Cerebellar cortex (tissue), 1 donor: ENCODE measurements at places on chromosomes 4 and X.

DNA sequence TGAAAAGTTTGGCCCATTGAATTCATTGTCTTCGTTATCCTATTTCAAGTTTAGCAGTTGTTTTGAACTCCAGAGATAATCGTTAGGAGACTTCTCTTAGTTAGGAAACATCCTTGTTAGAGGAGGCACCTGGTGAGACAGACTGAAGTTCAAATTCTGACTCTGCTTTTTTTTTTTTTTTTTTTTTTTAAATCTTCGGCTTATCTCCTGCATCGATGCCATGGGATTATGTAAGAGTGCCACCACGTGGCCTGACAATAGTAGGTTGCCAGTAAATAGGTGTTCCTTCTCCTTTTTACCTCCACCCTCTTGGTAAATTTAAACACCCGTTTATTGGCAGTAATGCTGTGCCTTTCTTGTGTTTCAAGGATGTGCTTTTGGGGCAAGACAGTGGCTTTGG lies 149.3 kb downstream of the SOWAHB start:
- DNase-seq: peak; percentile 79

GRCh38 chr4:112515198-112516065 lies 548 bp downstream of the NEUROG2 start:
- no peak for DNase-seq

- DNase-seq: no peak
Measured at GRCh38 chr4:165828928-165829327, 44.1 kb upstream of the TLL1 start.

- no peak for DNase-seq
Measured at GRCh38 chr4:137524725-137525369, 7.4 kb downstream of the PCDH18 start.

- DNase-seq: no peak
Measured at GRCh38 chr4:12165616-12166015, 736.9 kb upstream of the HS3ST1 start.

DNA sequence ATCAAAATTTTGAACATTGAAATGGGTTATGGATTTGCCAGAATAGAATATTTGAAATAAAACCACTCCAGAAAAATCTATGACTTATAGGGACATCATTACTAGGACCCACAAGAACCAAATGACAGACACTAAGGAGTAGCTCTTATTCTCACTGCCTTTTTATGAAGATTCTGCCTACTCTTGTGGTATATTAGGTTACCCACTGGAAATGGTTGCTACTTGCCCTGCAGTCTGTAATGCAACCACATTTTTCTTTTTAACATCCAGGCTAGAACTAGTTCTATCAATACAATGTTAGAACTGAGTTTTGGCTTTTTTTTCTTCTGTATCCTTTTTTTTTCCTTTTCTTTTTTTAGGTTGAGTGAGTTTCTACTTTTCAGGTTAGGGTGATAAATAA lies 158.9 kb downstream of the PPP1R2C start:
- no peak for DNase-seq

- DNase-seq: no peak
Measured at GRCh38 chr4:162356181-162356580, 192.4 kb upstream of the FSTL5 start.

DNA sequence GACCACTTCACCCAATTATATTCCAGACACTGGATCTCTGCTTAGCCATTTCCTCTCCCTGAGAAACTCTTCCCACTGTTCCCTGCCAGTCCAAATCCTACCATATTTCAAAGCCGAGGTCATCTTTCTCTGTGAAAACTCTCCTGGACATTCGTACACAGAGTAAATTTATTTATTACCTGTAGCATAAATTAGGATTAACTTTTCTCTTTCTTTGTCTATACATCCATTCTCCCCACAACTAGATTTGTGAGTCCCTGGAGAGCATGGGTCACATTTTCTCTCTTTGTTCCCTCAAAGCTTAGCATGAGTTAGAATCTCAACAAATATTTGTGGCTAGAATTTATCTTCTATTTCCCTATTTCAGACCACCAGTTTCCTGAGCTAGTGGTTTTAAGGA lies 27.8 kb upstream of the SMIM10 start:
- DNase-seq: no peak

GRCh38 chr4:139718358-139718757 lies 52.7 kb downstream of the MGST2 start:
- no peak for DNase-seq

GRCh38 chr4:139672732-139673131 lies 7.1 kb downstream of the MGST2 start:
- DNase-seq: no peak

DNA sequence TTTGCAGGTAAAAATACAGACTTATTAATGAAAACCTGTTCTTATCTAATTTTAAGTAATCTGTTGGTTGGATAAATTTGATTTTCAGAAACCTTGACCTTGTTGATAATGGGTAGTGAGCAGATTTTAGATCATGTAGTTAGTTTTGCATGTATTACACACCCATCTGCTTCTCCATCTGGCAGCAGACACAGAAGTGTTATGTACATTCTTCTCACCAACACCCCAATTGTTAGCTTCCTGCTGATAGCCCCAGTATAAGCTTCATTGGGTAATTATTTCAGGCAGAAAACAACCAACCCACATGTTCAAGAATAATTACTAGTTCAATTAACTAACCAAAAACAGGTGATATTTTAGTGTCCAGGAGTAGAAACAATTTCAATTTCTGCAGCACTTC lies 1740.5 kb upstream of the AGA start:
- DNase-seq: no peak

GRCh38 chrX:39000802-39001201 lies 199.5 kb downstream of the MID1IP1 start:
- DNase-seq: no peak
